ENCODE measurements at places on chromosomes 2 and 18. TPM values are rescaled to one million over a fixed set of nuclear protein-coding genes. Genes with fewer than 3 reads are reported as not detected.

DNA sequence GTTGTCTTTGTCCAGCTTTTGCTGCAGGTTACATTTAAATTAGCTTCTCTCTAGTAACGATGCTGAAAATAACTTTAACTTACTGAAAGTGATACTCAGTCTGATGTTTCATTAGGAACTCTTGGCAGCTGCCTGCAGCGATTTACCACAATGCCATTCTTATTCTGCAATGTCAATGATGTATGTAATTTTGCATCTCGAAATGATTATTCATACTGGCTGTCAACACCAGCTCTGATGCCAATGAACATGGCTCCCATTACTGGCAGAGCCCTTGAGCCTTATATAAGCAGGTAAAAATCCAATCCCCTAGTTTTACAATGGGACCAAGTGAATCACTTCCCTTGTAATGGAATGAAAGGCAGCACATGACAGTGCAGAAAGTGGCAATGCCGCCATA, 16.3 kb upstream of the MFF start:
- no peaks in the 10 kb centered on the region for H3K36me3 ChIP-seq
- peaks cover 7% of the 10 kb centered on the region for H3K4me1 ChIP-seq
- no peaks in the 10 kb centered on the region for H3K27me3 ChIP-seq
- H3K27ac ChIP-seq = no peak overlapping the region
- DNase-seq = no peak

GRCh38 chr2:220106065-220106464, 478.6 kb downstream of the SLC4A3 start:
- H3K4me3 ChIP-seq = no peak overlapping the region
- no peak overlapping the region for H3K27ac ChIP-seq
- peaks cover 2% of the 10 kb centered on the region for H3K4me1 ChIP-seq
- DNase-seq = no peak
- H3K36me3 ChIP-seq = no peaks in the 10 kb centered on the region

- H3K36me3 ChIP-seq = no peaks in the 10 kb centered on the region
- H3K4me3 ChIP-seq = no peak overlapping the region
- no peak for DNase-seq
- peaks cover 12% of the 10 kb centered on the region for H3K4me1 ChIP-seq
Measured at GRCh38 chr2:29443627-29444026, 328.4 kb downstream of the CLIP4 start.

Gene GREB1L
- 105 TPM for total RNA-seq

GRCh38 chr2:36966370-36967235, at the start of gene STRN:
Gene STRN (minus strand): TSS chr2:36966536. CDS start chr2:36966463, 73 bp downstream.
- DNase-seq = peak; percentile 97
- H3K27me3 ChIP-seq = peaks cover 19% of the 10 kb centered on the region
- H3K36me3 ChIP-seq = peaks cover 8% of the 10 kb centered on the region
- H3K4me1 ChIP-seq = peaks cover 54% of the 10 kb centered on the region
- H3K27ac ChIP-seq = peak within 1 kb of the TSS; percentile 99
- peak within 1 kb of the TSS; percentile 98 for H3K4me3 ChIP-seq

DNA sequence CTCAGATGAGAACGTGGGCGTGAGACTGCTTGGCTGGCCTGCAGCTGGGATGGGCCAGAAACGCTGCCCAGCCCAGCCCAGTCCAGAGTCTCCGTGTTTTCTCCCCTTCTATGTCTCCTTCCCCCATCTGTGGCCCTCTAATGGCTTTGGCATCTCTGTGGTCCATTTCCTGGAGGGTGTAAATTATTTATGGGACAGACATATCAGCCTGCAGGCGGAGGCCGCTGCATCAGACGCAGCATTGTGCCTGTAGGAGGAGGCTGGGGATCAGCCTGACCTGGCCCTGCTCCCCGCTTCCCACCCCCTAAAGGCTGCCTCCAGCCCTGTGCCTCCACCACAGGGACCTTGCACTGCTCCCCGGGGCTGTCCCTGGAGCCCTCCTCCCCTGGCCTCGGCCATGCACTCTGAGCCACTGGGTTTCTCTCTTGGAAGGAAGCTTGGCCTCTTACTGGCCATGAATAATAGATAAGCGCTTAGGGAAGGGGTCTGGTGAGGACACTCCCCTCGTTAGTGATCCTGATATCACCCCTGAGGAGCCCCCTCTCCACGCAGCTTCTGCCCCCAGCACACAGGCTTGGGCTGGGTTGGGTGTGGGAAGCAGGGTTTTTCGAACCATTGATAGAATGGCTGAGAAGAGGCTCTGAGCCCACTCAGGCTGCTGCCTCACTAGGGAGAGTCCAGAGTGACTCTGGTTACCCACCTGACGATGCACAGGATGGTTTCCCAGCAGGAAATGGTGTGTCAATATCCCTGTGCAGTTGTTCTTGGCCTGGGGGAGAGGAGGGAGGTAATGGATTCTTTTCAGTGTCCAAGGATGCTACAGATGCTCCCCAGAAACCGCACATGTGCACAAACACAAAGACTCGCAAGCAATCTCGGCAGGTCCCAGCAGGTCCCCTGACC, 185.5 kb downstream of the MYCN start:
- H3K27me3 ChIP-seq = peaks cover 2% of the 10 kb centered on the region
- H3K4me1 ChIP-seq = no peaks in the 10 kb centered on the region
- DNase-seq = no peak
- H3K36me3 ChIP-seq = no peaks in the 10 kb centered on the region

DNA sequence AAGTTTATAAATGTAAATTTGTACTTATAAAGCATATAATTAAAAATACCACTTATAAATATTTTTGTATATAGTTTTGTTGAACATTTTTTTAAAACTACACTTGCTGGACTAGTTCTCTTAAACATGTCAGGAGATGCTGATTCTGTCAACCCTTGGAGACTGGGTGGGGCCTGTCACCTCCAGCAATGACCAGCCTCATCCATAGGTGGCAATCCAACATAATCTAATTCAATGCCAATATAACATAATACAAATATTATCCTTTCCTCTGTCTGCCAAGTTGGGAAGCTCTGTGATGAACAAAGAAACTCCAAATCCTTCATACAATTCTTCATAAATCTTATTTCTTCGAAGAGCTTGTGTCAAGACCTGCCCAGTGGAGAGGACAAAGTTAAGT, 140.4 kb downstream of the RBMS1 start:
- no peaks in the 10 kb centered on the region for H3K27me3 ChIP-seq
- peaks cover 15% of the 10 kb centered on the region for H3K36me3 ChIP-seq
- H3K4me3 ChIP-seq = no peak overlapping the region
- H3K27ac ChIP-seq = no peak overlapping the region
- H3K4me1 ChIP-seq = peaks cover 24% of the 10 kb centered on the region
- no peak for DNase-seq
